ENCODE measurements at places on chromosomes 3 and 15.

- no peak for DNase-seq
Observed at GRCh38 chr15:53869806-53870073, 108.5 kb upstream of the UNC13C start.

DNA sequence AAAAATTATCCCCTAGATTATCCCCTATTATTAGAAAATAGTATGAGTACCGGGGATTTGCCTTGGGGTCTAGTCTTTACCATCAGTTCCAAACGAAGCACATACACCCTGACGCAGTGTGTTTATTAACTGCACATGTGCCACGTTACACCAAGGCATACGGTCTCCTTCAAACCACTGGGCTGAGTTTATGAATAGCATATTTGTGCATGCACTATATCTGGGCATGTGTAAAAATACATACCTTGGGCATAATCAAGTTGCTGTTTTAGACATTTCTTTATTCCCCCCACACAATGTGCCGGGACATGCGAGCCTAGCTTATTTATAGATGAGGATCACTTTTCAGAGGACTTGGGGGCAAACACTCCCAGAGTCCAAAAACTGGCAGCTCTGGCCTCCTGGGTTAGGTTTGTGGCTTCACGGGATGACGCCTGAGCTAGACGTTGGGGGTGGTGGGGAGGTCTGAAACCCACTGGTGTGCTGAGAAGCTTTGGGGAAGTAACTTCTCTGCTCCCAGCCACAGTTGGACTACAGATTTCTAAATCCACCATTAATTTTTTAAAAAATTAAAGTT lies 16.2 kb downstream of the IGDCC4 start:
- DNase-seq, result no peak

GRCh38 chr15:51088585-51088984 lies 6.1 kb downstream of the TNFAIP8L3 start:
- no peak for DNase-seq

- no peak for DNase-seq
Observed at GRCh38 chr15:28110481-28110881, 11.4 kb upstream of the OCA2 start.

- DNase-seq, result no peak
Observed at GRCh38 chr3:36097209-36097608, 283.1 kb upstream of the STAC start.

- DNase-seq, result no peak
Observed at GRCh38 chr3:150116196-150116595, 145.5 kb upstream of the PFN2 start.

DNA sequence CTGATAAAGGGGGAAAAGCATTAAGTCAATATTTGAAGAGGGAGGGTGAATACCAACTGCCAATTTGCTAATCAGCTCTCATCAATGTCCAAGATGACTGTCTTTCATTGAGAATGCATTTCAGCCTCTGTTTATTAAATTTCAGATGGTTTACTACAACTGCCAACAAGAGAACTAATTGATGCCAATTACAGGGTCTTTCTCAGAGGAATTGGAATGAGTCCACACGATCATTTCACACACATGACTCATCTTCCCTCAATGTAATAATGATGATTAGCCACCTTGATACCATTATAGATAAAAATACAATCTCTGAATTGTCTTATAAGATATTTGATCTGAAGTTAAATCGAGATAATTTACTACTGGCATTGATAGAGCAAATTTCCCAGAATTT lies 1274.4 kb downstream of the ROBO2 start:
- DNase-seq, result no peak

DNA sequence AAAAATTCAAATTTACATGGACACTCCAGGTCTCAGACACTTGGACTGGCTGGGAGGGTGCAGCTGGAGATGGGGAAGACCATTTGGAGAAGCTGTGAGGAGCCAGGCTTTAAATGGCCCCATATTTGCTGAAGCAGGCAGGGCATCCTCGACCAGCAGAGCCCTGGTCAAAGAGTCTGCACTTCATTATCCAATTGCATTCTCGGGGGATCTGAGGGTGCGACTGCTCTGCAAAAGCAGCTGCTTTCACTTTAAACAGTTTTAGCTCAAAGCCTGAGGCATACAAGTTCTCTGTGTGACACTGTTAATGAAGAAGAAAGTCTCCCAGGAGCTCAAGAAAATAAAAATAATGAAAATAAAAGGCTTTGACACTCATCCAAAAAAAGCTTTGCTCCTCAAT lies 98.0 kb upstream of the SLC25A36 start:
- no peak for DNase-seq

DNA sequence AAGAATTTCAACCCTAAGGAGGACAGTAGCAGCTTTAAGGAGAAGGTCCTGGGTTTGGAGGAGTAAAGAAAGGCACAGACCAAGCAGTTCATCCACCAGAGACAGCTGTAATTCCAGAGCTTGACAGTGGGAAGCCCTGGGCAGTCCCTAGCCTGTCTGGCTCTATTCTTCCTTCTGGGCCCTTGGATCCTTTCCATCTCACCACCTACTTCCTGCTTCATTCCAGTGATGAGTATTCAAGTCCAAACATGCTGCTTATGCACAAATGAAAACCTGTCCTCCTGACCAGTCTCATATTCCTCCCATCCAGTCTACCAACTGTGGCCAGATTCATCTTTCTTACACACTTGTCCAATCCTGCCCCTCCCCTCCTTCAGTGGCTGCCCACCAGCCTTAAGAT lies 171.4 kb downstream of the CNTN3 start:
- DNase-seq, result peak; percentile 54

GRCh38 chr15:85704066-85704465 lies 90.7 kb downstream of the KLHL25 start:
- DNase-seq, result no peak

- DNase-seq, result peak; percentile 58
Observed at GRCh38 chr3:150449169-150449721, 41.1 kb downstream of the TSC22D2 start.

- no peak for DNase-seq
Observed at GRCh38 chr3:39013921-39014509, 37.7 kb downstream of the SCN11A start.

- DNase-seq, result peak; percentile 47
Observed at GRCh38 chr15:50764461-50765194, 878 bp downstream of the SPPL2A start.

DNA sequence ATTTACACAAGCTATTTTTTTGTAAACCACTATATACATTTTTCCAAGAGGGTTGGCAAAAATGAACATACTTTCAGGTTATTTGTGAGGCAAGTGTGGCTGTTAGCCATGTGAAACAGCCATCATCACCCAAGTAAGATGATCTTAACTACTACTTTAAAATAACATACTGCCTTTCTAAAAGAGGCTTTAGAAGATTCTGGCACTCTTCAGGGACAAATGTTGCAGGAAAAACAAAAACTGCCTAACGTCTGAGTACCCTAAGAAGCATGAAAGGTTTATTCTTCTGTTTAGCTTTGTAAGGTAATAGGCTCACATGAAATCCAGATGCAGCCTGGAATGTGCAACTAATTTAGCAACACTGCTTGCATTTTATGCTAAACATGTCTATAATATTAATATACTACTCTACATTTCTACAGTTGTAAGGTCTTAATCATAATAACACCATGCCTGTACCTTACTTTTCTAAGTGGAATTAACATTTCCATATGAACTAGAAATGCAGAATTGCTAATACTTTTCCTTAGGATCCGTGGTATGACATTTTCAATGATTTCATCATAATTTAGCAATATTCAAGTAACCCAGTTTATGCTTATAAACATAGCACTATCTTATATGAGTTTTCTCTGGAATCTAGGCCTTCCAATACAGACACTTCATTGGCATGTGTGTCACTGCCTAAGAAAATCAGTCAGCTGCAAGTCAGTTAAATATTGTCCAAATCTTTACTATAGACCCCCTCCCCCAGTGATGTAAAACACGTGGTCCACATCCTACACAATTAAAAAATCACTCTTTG lies 4.5 kb upstream of the LSAMP start:
- no peak for DNase-seq

DNA sequence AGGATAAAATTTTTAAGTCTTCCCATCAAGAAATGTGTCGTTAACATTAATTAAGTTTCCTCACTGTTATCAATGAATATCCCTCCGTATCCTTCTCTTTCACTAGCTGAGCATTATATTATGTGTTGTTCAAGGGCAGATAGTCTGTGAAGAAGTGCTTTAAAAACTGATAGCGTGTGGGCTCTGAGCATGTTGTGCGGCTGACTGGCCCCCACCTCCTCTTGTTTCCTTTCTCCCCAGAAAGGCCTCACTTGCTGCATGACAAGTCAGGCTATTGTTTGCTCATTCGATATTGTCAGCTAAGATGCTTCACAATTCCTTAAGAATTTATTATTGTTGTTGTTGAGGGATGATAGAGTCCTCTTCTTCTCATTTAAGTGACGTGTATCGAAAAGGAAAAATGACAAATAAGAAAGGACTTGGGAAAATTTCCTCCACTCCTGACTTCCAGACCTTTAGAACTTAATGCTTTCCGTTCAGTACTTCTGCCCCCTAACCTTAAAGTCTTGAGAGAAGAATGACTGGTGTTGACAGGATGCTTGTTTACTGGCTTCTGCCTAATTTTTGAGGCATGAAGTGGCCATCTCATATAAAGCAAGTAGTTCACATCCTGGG lies 298.3 kb downstream of the LPP start:
- no peak for DNase-seq

DNA sequence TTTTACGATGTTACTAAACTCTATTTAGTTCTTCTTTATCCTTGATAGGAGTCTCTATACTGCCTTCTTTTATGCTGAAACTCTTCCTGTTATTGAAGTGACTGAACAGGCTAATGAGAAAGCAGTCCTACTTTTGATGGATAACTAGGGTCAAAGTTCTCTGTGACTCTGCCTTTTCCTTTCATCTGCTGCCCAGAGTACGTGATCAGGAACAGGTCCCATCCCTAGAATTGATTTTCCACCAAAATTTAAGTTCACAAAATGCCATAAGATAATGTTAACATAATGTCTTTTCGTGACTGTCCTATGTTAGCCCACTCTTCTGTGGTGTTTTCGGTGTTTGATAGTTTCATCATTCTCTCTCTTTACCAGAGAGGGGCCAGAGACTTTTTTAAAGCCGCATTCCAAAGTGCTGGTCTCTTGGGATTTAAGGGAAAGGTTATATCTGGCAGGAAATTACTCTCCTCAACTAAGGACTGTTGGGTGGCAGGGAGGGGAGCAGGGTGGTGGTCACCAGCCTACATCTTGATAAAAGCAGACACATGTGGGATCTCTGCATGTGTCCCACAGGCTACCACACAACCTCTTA lies 50.3 kb upstream of the PLXND1 start:
- DNase-seq, result no peak

DNA sequence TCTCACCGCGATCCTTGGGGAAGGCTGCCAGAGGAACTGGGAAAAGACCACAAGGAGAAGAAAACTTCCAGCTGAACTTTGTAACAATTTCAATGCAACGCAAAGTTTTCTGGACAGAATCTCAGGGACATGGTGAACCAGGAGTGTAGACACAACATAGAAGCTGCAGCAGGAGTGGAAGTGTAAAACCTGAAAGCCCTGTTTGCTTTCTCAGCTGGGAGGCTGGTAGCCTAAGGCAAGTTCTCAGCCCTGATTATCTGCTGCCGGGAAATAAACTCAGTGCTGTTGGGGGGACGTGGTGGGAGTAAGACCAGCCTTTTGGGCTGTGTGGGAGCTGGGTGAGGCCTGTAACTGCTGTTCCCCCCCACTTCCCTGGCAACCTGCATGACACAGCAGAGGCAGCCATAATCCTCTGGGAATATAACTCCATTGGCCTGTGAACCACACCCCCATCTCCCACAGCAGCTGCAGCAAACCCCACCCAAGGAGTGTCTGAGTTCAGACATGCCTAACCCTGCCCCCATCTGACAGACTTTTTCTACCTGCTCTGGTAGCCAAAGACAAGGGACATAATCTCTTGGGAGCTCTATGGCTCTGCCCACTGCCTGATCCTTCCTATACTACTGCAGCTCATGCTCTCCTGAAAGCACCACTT lies 106.7 kb downstream of the ZNF621 start:
- DNase-seq, result no peak

GRCh38 chr3:13474021-13474420 lies 6.1 kb upstream of the HDAC11 start:
- no peak for DNase-seq

GRCh38 chr3:124142389-124142970 lies 150.6 kb upstream of the ROPN1 start:
- no peak for DNase-seq

GRCh38 chr3:189966843-189967242 lies 153.9 kb downstream of the P3H2 start:
- DNase-seq, result no peak

DNA sequence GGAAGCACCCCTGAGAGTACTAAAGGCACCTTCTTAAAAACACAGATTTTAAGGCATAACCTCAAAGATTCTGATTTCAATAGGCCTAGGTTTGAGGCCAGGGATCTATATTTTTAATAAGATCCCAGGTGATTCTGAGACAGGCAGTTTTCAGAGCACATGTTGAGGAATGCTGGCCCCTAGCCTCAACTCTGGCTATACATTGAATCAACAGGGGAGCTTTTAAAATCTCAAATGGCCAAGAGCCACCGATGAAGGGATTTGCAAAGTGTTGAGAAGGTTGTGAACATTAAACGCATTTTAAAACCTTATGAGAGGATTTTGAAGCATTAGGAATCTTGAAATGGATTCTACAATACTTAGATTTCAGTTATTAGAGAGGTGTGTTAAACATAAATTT lies 268.8 kb upstream of the ARHGEF26 start:
- no peak for DNase-seq

- peak; percentile 34 for DNase-seq
Observed at GRCh38 chr15:74252291-74252690, 16.2 kb downstream of the CCDC33 start.

GRCh38 chr3:135929670-135930069 lies 35.9 kb upstream of the PPP2R3A start:
- DNase-seq, result peak; percentile 89

DNA sequence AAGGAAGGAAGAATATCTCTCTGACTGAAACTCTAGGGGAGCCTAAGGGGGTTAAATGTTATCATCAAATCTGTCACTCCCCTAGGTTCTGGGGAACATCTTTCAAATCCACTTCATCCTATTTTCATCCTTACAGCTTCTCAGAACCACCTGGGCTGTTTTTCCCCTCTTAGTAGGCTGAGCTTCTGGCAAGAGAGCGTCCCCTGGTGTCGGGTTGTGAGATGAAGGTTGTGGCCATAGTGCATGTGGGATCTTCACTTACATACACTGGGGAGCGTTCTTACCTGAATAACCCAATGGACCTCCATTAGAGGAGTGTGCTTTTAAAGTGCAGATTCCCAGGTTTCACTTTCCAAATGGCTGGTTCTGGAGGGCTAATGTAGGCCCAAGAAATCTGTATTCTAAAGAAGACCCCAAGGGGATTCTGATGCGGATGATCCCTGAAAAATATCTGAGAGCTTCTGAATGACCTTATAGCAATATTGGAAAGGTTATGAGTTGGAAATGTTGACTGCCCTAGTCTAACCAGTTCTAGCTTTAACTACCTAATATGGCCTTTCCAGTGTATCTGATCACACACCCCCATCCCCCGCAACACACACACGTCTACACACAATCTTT lies 663.7 kb downstream of the AGBL1 start:
- no peak for DNase-seq

DNA sequence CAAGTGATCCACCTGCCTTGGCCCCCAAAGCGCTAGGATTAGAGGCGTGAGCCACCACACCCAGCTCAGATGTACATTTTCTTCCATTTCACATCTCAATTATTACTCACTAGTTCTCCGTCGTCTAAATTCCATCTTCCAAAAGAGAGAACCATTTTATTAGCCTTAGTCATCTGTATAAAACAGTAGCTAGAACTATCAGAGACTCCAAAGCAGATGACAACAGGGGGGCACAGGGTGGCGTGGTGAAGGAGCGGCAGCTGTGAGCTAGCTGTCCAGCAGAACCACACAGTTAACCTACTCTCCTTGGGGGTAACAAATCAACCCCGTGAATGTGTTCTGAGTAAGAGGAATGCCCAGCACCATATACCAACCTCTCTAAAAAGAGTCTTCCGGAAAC lies 7.1 kb downstream of the SLC25A20 start:
- no peak for DNase-seq

Data from choroid plexus epithelial cell (primary cell).